A549 treated with Mapracorat at 1 μM for 4 hours (cell line): ENCODE measurements at places on chromosomes 3 and 15. TPM values are rescaled to one million over a fixed set of nuclear protein-coding genes. Genes with fewer than 3 reads are reported as not detected.

POLR2H gene
- 69.4 to 81.7 TPM (median 74.8 TPM) in 5 replicates for total RNA-seq

SLC6A11 gene
- 0.03 to 0.14 TPM (median 0.08 TPM) in 5 replicates for total RNA-seq

GMNC gene
- 0.04 TPM in 1 of 5 replicates, not detected in the others for total RNA-seq

ISG20 gene
- total RNA-seq = 32.2 to 42.8 TPM (median 42.0 TPM) in 5 replicates

RETNLB gene
- not detected in 5 replicates for total RNA-seq

KLHL6 gene
- not detected in 5 replicates for total RNA-seq

TGFBR2 gene
- 53.4 to 63.8 TPM (median 58.0 TPM) in 5 replicates for total RNA-seq

SKOR1 gene
- total RNA-seq = 0.04 to 0.07 TPM (median 0.05 TPM) in 3 of 5 replicates, not detected in the others

ZPLD1 gene
- not detected in 5 replicates for total RNA-seq

GOLGA6C gene
- 0.08 TPM in 1 of 5 replicates, not detected in the others for total RNA-seq

LINGO1 gene
- 6.0 to 10.4 TPM (median 9.8 TPM) in 5 replicates for total RNA-seq

TEX9 gene
- total RNA-seq = 3.8 to 5.2 TPM (median 4.7 TPM) in 5 replicates

ALDH1A2 gene
- total RNA-seq = 0.22 to 0.68 TPM (median 0.32 TPM) in 3 of 5 replicates, not detected in the others

ARF4 gene
- total RNA-seq = 158 to 171 TPM (median 162 TPM) in 5 replicates

CCRL2 gene
- 0.07 to 0.17 TPM (median 0.11 TPM) in 4 of 5 replicates, not detected in the other for total RNA-seq

COL7A1 gene
- 116 to 206 TPM (median 180 TPM) in 5 replicates for total RNA-seq

GRK7 gene
- total RNA-seq = not detected in 5 replicates

LEKR1 gene
- total RNA-seq = 0.57 to 2.1 TPM (median 0.73 TPM) in 5 replicates

SLC24A5 gene
- not detected in 5 replicates for total RNA-seq

GATA2 gene
- total RNA-seq = 3.7 to 5.5 TPM (median 4.5 TPM) in 5 replicates

LYSMD2 gene
- 20.6 to 26.1 TPM (median 23.3 TPM) in 5 replicates for total RNA-seq

SH3GL3 gene
- 0.47 to 1.3 TPM (median 0.78 TPM) in 5 replicates for total RNA-seq

MLF1 gene
- 21.4 to 27.3 TPM (median 25.5 TPM) in 5 replicates for total RNA-seq

IL5RA gene
- not detected in 5 replicates for total RNA-seq

ATP13A5 gene
- not detected in 5 replicates for total RNA-seq

GXYLT2 gene
- total RNA-seq = 1.1 to 1.4 TPM (median 1.4 TPM) in 5 replicates

UPK1B gene
- total RNA-seq = 10.7 to 14.6 TPM (median 12.3 TPM) in 5 replicates

BMF gene
- 0.97 to 1.5 TPM (median 1.1 TPM) in 5 replicates for total RNA-seq

SLC12A1 gene
- total RNA-seq = not detected in 5 replicates
